ENCODE measurements at places on chromosomes 6 and 20.

GRCh38 chr6:74137911-74138310 is 441.9 kb downstream of the CD109 start:
- DNase-seq, result no peak

DNA sequence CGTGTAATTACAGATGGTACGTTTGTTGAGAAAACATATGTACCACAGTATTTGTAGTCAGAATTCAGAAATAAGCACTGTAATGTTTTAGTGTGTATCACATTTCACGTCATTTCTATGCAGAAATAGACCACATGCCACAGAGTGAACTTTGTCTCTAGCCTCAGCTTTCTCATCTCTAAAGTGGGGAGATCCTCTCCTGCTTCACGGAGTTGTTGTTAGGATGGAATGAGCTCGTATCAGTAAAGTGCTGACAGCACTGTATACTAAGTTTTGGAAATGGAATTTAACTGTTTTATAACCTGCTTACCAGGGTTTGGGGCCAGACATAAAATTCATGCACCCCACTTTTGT is 34.2 kb upstream of the PXDC1 start:
- no peak for DNase-seq

DNA sequence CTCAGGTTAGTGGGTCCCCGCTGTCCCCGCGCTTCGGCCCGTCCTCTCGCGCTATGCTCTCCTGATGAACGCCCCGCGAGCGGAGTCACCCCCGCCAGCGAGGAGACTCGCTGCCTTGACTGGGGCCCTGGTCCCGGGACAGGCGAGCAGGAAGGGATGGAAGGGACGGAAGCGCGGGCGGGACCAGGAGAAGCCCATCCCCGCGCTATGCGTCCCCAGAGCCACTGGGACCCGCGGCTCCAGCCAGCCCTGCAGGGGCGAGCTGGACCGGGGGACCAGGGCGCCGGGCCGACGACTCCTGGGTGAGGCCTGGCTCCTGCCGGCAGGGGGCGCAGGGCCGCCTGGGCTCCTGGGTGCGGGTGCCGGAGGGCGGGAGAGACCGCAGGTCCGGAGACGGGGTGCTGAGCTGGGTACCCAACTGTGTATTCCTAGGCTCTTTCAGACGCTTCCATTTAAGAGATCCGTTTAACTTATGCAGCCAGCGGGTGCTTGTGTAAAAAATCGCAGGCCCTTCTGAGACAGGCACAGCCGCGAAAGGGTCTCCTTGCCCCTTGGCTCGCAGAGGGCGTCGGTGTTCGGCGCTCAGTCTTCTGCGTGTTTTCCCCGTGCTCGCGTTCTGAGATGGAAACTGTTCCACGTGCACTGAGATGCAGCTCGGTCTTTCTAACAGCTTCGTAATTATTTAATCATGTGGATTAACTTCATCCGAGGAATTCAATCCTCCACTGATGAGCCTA is 580 bp upstream of the SYCP2 start:
- peak; percentile 99 for DNase-seq

GRCh38 chr20:2891343-2891742 is 18.1 kb downstream of the PTPRA start:
- no peak for DNase-seq

DNA sequence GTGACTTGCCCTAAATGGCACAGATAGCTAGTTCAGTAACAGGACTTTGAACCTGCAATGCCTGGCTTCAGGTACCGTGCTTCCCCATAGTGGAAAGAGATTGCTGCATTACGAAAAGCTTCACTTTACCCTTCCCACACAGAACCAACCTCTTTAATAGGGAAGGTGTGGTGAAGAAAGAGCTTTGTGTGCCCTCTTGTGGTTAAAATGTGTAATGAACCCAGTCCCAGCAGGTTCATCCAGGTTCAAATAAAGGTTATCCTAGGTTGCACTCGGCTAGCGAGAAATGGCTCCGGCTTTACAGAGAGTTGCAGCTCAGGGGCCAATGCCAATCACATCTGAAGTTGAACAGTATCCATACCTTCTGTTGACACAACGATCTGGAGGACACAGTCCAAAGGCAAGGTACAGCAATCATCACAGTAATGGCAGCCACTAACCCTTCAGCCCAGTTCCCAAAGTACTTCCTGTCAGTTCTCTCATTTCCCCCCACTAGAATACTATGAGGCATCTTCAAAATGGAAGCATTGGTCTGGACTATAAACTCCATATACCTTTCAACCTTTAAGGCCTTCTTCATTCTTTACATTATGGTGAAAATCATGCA is 3.0 kb downstream of the DEFB115 start:
- peak; percentile 75 for DNase-seq

GRCh38 chr6:25478973-25479372 is 173.0 kb upstream of the SCGN start:
- no peak for DNase-seq

DNA sequence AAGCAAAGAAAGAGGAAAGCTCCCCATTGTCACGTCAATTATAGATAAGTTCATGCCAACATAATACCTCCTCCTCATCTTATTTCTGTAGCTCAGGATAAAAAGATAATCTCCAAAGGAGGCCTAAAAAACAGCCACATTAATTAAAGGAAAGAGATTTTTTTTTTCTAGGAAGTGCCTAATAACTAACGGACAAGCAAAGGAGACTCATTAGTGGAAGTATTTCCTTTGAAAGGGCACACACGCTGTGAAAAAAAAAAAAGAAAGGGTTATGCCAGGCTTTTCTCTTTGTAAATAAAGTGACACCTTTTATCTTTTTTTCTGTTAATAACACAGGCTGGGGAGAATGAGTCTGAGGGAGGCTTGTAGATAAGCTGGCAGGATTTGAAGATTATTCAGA is 55.7 kb downstream of the PCSK2 start:
- DNase-seq, result no peak

- DNase-seq, result no peak
Observed at GRCh38 chr6:20718705-20719653, 184.7 kb downstream of the CDKAL1 start.

GRCh38 chr20:51065615-51066014 is 42.7 kb upstream of the KCNG1 start:
- DNase-seq, result no peak

GRCh38 chr6:40543146-40543545 is 44.0 kb downstream of the LRFN2 start:
- no peak for DNase-seq
